Epithelial cell of umbilical artery (primary cell): ENCODE measurements at places on chromosomes 3 and 15. TPM values are rescaled to one million over a fixed set of nuclear protein-coding genes. Genes with fewer than 3 reads are reported as not detected.

The KLHDC8B gene
- 24.4 and 51.7 TPM in 2 replicates for total RNA-seq

The TGM4 gene
- total RNA-seq, result 0.15 TPM in 1 of 2 replicates, not detected in the other

The SPINK8 gene
- total RNA-seq, result not detected in 2 replicates

The SERPINI2 gene
- not detected in 2 replicates for total RNA-seq

The SERINC4 gene
- total RNA-seq, result not detected in 2 replicates

The MESP1 gene
- total RNA-seq, result 0.61 and 0.65 TPM in 2 replicates

The PCOLCE2 gene
- 1.3 and 2.6 TPM in 2 replicates for total RNA-seq

The CASR gene
- total RNA-seq, result not detected in 2 replicates

The ACKR2 gene
- total RNA-seq, result not detected in 2 replicates

The PRSS50 gene
- total RNA-seq, result not detected in 2 replicates

The CD200R1 gene
- not detected in 2 replicates for total RNA-seq

The FRMD5 gene
- 23.1 and 29.0 TPM in 2 replicates for total RNA-seq

The IDH3A gene
- 38.0 and 122 TPM in 2 replicates for total RNA-seq

The GOLGA6D gene
- total RNA-seq, result not detected in 2 replicates

The ZPLD1 gene
- total RNA-seq, result not detected in 2 replicates

The CACNA2D2 gene
- not detected in 2 replicates for total RNA-seq

The TRAIP gene
- 4.9 and 5.2 TPM in 2 replicates for total RNA-seq

The SLTM gene
- total RNA-seq, result 44.8 and 52.0 TPM in 2 replicates

The CX3CR1 gene
- not detected in 2 replicates for total RNA-seq

The RASGRP1 gene
- under 0.01 and 0.15 TPM in 2 replicates for total RNA-seq
